IMR-90 (cell line): ENCODE measurements at places on chromosomes 12 and 14. TPM values are rescaled to one million over a fixed set of nuclear protein-coding genes. Genes with fewer than 3 reads are reported as not detected.

The C12orf54 gene
- polyA plus RNA-seq: not detected in 2 replicates

The CACNA1C gene
- 2.6 and 2.7 TPM in 2 replicates for polyA plus RNA-seq

The CLEC1B gene
- polyA plus RNA-seq: not detected in 2 replicates

The OAS1 gene
- not detected in 2 replicates for polyA plus RNA-seq
